ENCODE measurements at places on chromosomes 6 and 20. TPM values are rescaled to one million over a fixed set of nuclear protein-coding genes. Genes with fewer than 3 reads are reported as not detected.

The PSORS1C2 gene
- not detected for total RNA-seq

The LHFPL5 gene
- not detected for total RNA-seq

The ESR1 gene
- total RNA-seq: not detected

The FAM83C gene
- total RNA-seq: not detected

The OR2H1 gene
- not detected for total RNA-seq

The PACSIN1 gene
- not detected for total RNA-seq
